ENCODE measurements at places on chromosomes 12 and 14.

DNA sequence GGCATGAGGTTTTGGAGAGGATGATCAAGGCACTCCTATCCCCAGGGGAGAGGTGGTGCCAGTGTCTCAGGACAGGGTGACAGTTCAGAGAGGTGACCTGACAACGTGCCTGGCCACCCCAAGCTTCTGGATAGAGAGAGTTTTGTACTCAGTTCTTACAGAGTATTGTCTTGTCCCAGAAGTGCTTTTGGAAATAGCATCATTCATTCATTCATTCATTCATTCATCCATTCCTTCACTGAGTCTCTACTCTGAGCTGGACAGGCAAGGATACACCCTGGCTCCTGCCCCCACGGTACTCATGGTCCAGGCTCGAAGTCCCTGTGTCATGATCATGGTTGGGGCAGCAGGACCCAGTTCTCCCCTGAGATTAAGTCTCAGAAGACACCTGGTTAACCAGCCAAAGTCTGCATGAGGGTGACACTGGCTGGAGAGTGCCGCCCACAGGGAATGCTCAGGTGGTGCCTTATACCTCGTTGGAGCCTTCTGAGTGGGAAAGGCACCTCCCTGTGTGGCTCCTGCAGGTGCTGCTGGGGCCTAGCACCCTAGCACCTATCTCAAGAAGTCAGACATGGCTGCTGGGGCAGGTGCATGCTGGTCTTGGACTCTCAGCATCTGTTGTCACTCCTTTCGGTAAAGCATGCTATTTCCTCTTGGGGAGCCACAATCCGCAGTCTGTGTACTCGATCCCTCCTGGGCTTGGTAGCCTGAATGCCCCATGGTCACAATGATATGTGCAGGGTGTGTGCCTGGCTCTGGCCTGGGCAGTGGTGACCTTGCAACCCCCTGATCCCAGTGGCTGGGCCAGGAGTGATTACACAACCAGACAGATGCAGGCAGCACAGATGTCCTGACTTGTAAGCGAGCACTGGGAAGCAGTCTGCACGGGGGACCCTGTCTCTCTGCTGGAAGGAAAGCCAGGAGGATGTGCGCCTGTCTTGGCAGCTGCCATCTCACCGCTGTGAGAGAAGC lies 57.8 kb downstream of the C14orf132 start:
- no peak for DNase-seq

DNA sequence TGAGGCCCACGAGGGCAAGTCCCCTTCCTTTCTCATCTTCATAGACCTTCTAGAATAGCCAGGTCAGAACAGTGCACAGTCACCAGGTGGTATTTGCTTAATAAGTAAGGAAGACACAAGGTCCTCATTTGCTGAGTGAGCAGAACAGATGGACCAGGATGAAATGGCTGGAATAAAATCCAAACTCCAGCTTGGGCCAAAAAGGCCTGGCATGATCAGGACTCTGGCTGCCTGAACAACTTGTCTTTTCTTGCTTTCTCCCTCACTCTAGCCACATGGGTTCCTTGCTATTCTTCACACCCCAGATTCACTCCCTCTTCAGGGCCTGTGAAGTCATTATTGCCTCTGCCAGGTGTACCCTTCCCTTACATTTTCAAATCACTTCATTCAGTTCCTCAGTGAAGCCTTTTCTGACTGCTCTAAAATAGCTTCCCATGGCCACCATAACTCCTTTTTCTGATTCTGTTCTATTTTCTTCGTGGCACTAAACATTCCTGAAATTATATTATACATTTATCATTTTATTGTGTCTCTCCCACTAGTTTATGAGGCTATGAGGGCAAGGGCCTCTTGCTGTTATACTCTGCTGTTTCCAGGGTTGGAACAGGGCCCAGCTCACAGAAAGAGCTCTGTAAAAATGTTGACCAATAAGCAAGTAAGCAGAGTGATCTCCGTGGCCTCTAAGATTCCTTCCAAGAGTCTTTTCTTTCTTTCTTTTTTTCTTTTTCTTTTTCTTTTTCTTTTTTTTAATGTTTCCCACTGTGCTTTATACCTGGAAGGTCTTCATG lies 150.8 kb downstream of the TTC8 start:
- no peak for DNase-seq

DNA sequence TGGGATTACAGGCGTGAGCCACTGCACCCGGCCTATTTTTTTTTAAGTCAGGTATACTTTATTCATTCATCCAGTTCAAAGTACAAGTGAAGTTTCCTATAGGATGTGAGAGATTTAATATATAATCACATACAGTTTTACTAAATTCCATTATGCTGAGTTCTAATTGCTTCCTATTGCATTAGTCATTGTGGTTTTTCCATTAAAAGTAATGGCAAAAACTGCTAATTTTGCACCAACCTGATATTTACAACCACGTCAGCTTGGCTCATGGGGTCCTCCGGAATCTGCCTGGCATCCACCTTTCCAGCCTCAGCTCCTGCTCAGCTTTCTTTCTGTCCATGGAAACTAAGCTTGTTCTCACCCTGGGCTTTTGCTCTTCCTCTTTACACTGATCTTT lies 67.0 kb upstream of the CSRP2 start:
- DNase-seq, result peak; percentile 60

- DNase-seq, result no peak
Measured at GRCh38 chr14:40909906-40910305, 696.8 kb upstream of the LRFN5 start.

- DNase-seq, result peak; percentile 65
Measured at GRCh38 chr12:114847441-114848035, 163.6 kb upstream of the TBX3 start.

DNA sequence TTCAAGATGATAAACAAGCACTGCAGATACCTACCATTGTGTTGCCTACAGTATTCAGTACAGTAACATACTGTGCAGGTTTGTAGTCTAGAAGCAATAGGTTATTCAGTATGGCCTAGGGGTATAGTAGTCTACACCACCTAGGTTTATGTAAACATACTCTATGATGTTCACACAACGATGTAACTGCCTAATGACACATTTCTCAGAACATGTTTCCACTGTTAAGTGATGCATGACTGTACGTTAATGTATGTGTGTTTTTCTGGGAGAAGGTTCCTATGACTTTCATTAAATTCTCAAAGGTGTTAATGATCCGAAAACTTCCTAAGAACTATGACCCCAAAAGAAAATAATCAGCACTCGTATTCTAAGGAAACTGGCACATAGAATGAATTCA lies 20.9 kb upstream of the CALM1 start:
- no peak for DNase-seq

DNA sequence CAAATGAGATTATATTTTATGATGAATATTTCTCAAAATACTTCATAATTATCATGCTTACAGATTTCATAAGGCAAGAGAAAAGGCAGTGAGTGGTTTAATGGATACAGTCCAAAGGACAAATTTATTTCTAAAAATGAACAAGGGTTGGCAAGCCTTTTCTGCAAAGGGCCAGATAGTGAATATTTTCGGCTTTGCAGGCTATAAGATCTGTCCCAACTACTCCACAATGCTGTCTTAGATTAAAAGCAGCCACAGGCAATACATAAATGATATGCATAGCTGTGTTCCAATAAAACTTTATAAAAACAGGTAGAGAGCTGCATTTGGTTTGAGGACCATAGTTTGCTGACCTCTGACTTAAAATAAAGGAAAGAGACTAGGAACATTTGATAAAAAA lies 42.9 kb upstream of the STK38L start:
- DNase-seq, result no peak

DNA sequence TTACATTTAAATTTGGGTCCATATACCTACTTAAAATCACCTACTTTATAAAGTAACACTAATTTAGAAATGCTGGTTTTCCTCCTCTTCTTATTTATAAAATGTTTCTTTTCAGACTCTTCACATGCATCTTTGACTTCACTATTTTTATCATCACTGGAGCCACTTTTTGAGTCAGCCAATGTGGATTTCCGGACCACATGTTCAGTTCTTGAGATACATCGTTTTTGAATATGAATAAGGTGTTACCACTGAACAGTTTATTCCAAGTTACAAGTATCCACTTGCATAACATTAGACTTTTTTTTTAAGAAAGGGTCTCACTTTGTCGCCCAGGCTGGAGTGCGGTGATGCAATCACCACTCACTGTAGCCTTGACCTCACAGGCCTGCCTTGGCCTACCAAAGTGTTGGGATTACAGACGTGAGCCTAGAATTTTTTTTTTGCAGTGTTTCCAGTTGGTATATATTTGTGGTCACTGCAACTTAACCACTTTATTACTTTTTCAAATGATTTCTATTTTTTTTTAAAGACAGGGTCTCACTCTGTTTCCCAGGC lies 5.7 kb downstream of the FNTB start:
- DNase-seq, result no peak

- no peak for DNase-seq
Measured at GRCh38 chr14:95452893-95453712, 63.3 kb downstream of the SYNE3 start.

DNA sequence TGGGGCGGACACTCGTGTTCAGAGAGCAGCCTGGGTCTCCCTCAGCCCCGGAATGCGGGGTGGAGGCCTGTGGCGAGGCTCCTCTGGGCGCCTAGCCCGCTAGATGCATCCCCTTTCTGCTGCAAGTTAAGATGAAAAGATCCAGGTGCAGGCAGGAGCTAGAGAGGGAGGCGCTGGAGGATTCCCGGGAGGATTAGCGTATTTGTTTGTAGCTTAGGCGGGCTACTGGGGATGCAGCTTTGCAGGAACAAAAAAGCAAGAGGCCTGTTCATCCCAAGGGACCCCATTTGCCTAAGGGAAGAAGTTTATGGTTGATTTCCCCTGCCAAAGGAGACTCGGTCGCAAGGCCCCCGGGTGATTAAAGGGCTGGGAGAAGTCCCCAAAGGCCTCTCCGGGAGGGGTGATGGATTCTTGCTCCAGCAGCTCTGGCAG lies 824 bp downstream of the CCDC177 start:
- DNase-seq, result no peak

GRCh38 chr12:69689638-69690037 lies 9.5 kb downstream of the BEST3 start:
- DNase-seq, result no peak

- no peak for DNase-seq
Measured at GRCh38 chr12:111431772-111432171, 26.0 kb downstream of the SH2B3 start.

GRCh38 chr14:102392506-102392905 lies 29.8 kb downstream of the TECPR2 start:
- no peak for DNase-seq

DNA sequence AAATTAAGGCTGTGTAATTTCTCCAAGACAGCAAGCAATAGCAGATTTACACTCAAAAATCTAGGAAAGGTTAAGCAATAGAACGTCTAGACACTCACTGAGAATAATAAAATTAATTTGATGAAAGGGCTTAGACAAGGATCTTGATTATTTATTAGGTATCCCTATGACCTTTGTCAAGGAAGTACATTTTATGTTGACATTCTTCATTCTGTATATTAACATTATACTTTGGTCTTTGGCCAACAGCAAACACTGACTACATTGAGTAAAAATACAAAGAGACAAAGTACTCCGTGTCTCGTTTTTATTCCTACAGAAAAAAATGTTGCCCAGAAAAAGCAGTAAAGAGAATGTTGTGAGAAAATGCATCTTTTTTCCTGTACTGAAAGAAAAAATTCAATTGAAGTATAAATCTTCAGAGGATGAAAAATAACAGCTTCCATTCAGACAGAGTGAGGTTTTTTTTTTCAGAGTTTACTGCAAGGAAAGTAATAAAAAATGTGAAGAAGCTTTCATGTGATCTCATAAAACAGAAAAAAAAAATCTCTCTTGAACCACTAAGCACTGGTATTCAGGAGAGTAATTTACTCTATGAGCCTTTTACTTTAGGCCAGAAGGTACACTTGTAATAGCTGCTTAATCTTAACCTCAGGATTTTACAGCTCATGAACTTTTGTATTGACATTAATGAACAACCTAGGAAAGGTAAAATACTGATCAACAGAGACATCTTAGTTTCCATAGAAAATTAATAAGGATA lies 605.0 kb downstream of the FSCB start:
- DNase-seq, result no peak

DNA sequence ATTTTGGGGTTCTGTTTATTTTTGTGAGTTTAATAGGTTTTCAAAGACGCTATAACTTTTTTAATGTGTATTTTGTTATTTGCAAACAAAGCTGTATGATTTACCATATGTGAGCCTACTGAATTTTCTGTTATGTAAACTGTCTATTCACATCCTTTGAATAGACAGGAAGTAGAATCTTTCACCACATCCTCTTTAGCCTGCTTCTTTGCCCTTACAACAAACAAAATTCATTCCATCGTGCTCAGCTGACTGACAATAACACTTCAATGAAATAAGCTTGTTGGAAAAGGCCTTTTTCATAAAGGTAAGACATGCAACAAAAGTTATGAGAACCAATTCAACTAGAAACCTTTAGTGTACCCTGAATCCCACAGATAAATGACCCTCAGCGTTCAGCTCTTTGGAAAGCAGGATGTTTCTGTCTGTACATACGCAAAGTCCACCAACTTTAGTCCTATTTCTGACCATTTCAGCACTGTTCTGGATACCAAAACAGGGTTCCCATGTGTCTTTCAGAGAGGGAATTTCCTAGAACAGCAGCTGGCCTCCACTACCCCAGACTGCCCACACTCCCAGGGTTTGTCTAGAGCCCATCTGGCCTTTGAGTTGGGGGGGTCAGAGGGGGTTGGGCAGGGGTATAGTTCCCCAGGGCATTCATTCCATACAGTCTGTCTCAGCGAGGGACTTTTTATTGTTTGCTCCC lies 71.3 kb downstream of the DUSP6 start:
- peak; percentile 10 for DNase-seq

- peak; percentile 94 for DNase-seq
Measured at GRCh38 chr12:94266796-94267536, 118.6 kb downstream of the PLXNC1 start.

DNA sequence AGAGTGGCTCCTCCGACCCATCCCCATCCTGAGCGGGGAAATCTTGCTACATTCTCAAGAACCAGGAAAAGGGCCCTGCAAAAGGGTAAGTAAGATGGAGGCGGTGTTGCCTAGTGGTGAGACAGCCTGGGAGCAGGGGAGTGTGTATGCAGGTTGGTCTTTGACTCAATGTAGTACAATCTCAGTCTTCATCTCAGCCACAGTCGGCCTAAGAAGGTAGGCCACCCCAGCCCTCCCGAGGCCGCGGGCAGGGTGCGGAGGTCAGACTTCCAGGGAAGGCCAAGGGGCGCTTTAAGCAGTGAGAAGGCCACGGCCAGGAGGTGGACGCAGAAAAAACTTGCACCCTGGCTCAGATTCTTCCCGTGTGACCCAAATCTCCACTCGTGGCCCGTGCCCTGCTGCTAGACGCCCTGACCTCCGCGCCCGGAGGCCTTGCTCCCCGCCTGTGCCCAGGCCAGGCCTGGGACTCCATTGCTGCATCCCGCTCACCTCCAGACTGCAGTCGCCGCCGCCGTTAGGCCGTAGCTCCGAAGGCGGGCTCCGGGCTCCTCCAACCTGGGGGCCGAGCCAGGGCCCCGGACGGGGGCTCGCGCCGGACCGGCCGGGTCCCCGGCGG lies 435 bp downstream of the FOXM1 start:
- no peak for DNase-seq

DNA sequence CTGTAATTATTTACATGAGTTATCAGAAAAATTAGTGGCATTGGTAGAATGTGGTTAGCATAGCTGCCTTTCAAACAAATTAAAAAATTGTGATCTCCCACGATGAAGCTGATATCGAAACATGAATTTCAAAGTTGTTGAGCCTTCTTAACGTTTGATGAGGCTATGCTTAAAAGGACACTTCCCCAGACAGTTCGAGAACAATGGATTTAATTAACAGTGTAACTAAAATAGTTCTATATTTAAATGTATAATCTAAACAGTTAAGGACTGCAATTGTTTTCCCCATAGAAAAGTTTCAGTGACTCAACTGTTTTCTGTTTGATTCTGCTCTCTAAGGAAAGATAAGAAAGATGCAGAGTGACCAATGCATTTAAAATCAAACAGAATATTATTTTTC lies 1.6 kb downstream of the CLEC2B start:
- no peak for DNase-seq
